ENCODE measurements at places on chromosomes 3 and 15.

GRCh38 chr15:31478702-31479221, 152.1 kb downstream of the KLF13 start:
- DNase-seq: no peak

DNA sequence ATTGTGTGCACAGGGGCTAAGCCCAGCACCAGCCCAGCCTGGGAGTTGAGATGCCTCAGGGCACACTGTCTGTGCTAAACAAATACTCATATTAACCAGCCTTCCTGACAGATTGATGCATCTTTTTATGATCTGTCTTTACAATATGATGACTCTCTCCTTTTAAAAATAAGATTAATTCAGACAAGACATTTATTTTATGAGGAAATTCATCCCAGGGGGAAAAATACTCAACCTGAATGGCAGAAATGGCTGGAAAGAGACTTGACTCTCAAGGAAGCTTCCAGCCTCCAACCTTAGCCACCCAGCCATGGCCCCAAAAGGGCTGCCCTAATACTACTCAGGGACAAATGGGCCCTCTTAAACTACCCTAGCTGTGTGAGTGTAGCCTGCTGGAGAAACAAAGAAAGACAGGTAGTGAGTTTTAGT, 46.9 kb downstream of the NOX5 start:
- DNase-seq: no peak

DNA sequence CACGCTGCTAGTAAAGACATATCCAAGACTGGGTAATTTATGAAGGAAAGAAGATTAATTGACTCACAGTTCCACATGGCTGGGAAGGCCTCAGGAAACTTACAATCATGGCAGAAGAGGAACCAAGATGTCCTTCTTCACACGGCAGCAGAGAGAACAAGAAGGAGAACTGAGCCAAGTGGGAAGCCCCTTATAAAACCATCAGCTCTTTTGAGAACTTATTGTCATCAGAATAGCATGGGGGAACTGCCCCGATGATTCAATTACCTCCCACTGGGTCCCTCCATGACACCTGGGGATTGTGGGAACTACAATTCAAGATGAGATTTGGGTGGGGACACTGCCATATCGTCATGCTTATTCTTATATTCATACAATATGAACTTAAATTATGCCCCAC, 49.0 kb downstream of the DUT start:
- peak; percentile 1 for DNase-seq

DNA sequence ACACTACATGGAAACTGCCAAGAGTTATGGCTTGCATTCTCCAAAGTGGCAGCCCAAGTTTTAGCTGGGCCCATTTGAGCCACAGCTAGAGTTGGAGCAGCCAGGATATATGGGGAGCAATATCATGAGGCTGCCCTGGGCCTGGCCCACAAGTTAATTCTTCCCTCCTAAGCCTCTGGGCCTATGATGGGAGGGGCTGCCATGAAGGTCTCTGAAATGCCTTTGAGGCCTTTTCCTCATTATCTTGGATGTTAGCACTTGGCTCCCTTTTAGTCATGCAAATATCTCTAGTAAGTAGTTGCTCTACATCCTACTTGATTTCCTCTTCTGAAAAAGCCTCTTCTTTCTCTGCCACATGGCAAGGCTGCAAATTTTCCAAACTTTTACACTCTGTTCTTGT, 257.5 kb upstream of the CHRM5 start:
- DNase-seq: no peak

DNA sequence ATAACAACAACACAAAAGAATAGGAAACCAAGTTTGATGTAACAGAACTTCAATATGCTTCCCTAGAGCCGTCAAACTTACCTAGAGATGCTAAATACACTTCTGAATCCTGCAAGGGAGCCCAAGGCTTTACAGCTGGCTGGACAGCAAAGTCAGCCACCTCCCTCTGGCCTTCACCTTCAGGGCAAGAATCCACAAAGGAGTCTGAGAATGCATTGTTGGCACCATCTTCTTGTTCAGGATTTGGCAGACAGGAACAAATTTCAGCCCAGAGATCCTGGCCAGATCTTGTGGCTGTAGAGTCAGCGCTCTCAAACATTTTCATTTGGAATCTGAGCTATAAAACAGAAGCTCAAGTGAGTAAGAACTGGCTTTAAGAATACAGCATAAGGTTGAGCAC, 2.2 kb downstream of the CCDC32 start:
- DNase-seq: no peak

DNA sequence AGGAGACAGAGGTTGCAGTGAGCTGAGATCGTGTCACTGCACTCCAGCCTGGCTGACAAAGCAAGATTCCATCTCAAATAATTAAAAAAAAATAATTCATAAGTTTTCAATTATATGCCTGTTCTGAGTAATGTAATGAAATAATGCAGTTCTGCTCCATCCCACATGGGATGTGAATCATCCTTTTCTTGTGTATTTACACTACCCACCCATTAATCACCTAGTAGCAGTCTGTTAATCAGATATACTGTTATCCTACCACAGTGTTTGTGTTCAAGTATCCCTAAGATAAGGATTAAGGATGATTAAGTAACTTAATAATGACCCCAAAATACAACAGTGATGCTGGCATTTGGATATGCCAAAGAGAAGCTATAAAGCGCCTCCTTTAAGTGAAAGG, 38.8 kb downstream of the PIGB start:
- DNase-seq: no peak

- DNase-seq: peak; percentile 85
Measured at GRCh38 chr3:4751502-4752101, 227.6 kb upstream of the BHLHE40 start.

GRCh38 chr3:168165390-168166269, 69.9 kb upstream of the GOLIM4 start:
- DNase-seq: peak; percentile 82

- no peak for DNase-seq
Measured at GRCh38 chr3:184801241-184801785, 10.7 kb upstream of the VPS8 start.

DNA sequence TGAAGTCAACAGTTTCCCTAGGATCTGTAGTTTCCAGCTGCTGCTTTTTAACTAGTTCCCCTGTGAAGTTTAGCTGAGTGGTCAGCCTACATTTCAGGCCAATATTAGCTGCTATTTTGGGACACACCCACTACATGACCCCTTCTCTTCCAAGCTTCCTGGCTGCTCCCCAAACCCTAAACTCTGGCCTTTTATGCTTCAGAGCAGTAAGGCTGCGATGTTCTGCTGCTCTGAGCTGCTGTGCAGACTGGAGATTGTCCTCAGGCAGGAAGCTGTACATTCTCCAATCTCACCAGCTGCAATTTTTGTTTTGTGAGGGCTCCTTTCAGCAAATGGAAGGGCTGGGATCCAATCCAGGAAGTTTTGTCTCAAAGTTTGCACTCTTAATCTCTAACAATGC, 48.0 kb upstream of the WDR72 start:
- no peak for DNase-seq

GRCh38 chr3:16658004-16658924, 53.0 kb upstream of the DAZL start:
- DNase-seq: no peak

All from suppressor macrophage treated with lipopolysaccharide for 4 hours (primary cell).